ENCODE measurements at places on chromosomes 5 and 9. TPM values are rescaled to one million over a fixed set of nuclear protein-coding genes. Genes with fewer than 3 reads are reported as not detected.

Gene PIK3R1
- total RNA-seq, result 39.9 TPM

Gene SPACA9
- total RNA-seq, result 8.2 TPM

Gene ALDH1A1
- 3.5 TPM for total RNA-seq

Gene PCDHGA9
- total RNA-seq, result 5.3 TPM

Gene HAVCR1
- not detected for total RNA-seq

Gene MARCOL
- total RNA-seq, result not detected

Gene NR3C1
- total RNA-seq, result 31.5 TPM

Gene HTR1A
- total RNA-seq, result not detected

Gene CYFIP2
- 1.4 TPM for total RNA-seq

Gene PSD2
- not detected for total RNA-seq

Gene RNF38
- total RNA-seq, result 12.5 TPM

Gene RAD50
- total RNA-seq, result 30.0 TPM

Gene IL4
- not detected for total RNA-seq

Gene LAMC3
- 4.0 TPM for total RNA-seq

Gene SVEP1
- 157 TPM for total RNA-seq

Gene PCDHGA4
- 6.8 TPM for total RNA-seq

All from cardiac ventricle fibroblast (primary cell).